ENCODE measurements at places on chromosomes 7 and 10.

DNA sequence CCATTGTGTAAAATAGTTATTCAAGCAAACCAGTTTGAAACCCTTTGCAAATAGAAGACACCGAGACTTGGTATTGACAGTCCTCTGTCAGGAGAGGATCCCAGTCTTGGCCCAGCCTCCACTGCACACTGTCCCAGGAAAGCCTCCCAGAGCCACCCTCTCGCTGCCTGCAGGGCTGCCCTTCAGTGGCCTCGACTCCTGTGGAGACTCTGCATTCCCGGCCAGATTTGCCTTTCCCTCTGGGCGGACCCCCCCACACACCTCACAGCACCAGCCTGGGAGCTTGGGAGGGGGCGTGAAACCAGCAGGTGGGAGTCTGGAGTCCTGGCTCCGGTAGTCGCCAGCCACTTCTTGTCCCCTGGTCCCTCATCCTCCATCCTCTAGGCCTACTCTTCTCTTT is 48.7 kb downstream of the GRK5 start:
- DNase-seq: no peak

GRCh38 chr7:87767827-87768226 is 108.3 kb downstream of the SLC25A40 start:
- no peak for DNase-seq

DNA sequence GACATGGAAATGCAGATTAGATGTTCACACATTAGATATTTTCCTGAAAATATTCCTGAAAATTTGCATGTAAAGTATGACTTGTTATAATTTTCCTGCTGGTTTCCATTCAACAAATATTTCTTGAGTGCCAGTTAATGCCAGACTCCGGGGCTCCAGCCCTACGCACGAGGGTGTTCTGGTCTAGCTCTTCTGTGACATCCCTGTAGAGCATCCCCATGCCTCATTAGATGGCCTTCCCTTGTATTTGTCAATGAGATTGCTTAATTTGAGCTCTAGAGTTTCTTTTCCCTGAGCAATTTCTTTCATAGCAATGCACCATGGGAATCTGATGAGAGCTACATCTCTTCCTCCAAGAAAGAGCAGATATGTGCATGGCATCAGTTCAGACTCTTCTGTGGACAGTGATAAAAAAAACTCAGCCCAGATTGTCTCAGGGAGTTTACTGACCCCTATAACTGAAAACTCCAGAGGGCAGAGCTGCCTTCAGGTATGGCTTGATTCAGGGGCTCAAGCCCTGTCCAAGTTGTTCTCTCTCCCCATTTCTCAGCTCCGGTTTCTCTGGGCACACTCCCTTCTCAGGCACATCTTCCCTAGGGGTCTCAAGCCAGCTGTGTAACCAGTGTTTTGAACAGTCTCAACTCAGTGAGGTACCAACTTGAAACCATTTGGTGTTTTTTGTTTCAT is 96.7 kb downstream of the PARP12 start:
- no peak for DNase-seq

- DNase-seq: peak; percentile 56
Measured at GRCh38 chr10:70115948-70116682, 16.5 kb downstream of the AIFM2 start.
